ENCODE measurements at places on chromosomes 7 and 10. TPM values are rescaled to one million over a fixed set of nuclear protein-coding genes. Genes with fewer than 3 reads are reported as not detected.

The RBP4 gene
- total RNA-seq = not detected

The UPK3BL2 gene
- total RNA-seq = 29.3 TPM

The PRSS37 gene
- not detected for total RNA-seq

The PON1 gene
- not detected for total RNA-seq

The UCN3 gene
- not detected for total RNA-seq

The CLRN3 gene
- total RNA-seq = not detected
